ENCODE measurements at places on chromosomes 2 and 18.
A peak's percentile ranks its signal among the peaks of the same experiment; 100 is the strongest.

DNA sequence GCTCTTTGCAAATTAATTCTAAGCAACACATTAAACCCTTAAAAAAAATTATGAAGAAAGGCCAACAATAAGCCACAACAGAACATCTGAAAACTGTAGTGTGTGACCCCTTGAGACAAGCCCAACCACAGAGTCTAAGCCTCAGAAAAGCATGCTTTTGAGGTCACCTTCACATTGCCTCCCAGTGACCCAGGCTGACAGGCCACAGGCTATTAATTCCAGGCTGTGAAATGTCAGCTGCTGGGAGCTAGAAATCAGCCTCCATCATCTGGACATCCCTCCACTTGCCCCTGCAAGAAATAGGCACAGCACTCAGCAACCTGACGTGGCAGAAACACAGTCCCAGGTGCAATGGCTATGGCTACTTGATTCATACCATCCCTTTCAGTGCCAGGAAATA, 179.4 kb upstream of the ZFP36L2 start:
- DNase-seq: no peak

DNA sequence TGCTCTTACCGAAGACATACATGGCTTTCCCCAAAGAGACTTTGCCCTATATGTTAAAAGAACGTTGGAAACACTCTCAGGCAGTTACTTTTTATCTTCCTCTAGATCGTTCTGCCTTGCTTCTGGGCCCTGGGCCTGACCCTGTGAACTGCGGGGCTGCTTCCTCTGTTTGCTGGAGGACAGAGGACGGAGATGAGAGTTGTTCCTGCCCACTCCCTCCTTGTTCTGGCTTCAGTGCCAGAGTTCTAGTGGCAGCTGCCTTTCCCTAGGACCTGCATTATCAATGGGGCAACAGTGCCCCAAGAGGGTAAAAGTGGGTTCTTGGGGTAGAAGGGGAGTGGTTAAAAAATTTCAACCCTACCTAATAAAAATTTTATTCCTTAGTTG, 6.5 kb upstream of the FN1 start:
- DNase-seq: no peak

GRCh38 chr18:45012286-45012685, 331.6 kb downstream of the SETBP1 start:
- no peak for DNase-seq

DNA sequence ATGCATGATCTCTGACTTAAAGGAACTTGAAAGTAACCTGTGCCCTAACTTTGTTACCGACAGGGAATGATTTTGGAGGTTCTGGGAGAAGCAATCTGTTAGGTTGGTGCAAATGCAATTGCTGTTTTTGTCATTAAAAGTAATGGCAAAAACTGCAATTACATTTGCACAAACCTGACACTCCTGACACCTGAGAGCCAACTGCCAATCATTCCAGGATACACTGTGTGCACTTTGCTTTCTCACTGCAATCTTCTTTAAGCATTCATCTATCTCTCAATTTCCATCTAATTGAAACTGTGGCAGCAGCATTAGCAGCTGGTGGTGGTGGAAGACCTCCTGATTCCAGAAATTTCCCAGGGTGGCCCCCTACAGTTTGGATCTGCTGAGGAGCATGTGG, 87.6 kb upstream of the CYP1B1 start:
- DNase-seq: no peak

DNA sequence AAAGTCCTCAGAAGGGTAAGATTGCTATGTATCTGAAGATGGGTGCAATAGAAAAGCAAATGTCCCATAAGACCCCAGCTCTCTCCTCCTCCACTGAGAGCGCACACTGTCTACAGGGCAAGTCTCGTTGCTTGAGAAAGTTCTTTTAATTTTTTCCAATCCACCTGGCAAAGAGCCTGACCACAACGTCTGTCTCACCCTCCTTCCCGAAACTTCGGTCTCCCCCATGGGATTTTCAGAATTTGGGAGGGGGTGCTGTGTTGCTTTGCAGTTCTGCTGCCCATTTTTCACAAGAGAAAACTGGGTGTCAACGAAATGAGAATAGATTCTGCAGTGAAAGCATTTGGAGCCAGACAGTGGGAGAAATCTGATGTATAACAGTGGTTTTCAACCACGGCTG, 40.4 kb downstream of the SERTAD2 start:
- DNase-seq: no peak

GRCh38 chr18:3463051-3463450, 13.1 kb downstream of the TGIF1 start:
- no peak for DNase-seq

GRCh38 chr18:79951545-79952455, at the start of gene SLC66A2:
Gene SLC66A2, minus strand, starts transcription at chr18:79951653. Its CDS starts 727 bp downstream, at chr18:79950926.
- peak; percentile 82 for DNase-seq

DNA sequence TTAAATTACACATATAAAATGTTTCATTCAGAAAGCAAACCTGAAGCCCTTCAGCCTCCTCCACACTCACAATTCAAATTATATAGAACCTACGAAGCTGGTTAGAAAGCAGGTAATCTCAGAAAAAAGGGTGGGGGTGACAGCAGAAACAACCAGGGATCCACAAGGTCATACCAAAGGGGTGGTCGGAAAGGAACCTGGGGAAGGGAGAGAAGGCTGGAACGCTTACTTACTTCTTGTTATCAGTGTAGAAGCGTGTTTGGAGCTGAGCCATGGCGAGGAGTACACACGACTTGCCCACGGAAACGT, 316 bp downstream of the WDR12 start:
- DNase-seq: no peak

DNA sequence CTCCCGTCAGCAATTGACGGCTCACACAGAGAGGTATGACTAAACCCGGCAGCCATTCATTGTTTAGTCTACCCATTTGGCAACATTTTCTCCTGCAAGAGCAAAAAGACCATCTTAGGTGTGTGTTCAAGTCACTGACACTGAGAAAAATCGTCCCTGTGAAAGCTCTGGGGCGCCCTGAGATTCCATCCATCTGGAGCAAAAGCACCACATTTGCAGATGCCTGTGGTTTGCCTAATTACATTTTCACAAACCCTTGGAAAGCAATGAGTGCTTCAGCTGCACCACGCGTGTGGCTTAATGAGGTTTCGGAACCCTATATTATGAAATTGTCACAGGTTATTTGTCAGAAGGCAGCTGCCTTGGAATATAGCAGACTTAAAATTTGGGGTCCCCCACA, 110.7 kb upstream of the PTPRM start:
- DNase-seq: no peak

- no peak for DNase-seq
Measured at GRCh38 chr2:237664151-237664550, 36.8 kb downstream of the LRRFIP1 start.

DNA sequence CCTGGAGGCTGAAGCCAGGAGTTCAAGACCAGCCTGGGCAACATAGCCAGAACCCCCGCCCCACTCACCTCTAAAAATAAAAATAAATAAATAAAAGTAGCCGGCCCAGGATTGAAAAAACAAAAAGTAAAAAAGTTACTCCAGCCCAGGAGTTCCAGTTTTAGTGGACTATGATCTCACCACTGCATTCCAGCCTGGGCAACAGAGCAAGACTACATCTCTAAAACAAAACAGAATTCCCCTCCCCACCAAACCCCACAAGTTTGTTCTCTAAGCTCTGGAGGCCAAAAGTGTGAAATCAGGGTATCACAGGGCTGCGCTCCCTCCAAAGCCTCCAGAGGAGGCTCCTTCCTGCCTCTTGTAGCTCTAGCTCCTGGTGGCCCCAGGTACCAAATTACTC, 1.7 kb downstream of the D2HGDH start:
- DNase-seq: no peak

- DNase-seq: no peak
Measured at GRCh38 chr18:39205565-39206195, 1640.1 kb upstream of the CELF4 start.

GRCh38 chr2:199818026-199818425, 33.0 kb downstream of the FTCDNL1 start:
- no peak for DNase-seq

DNA sequence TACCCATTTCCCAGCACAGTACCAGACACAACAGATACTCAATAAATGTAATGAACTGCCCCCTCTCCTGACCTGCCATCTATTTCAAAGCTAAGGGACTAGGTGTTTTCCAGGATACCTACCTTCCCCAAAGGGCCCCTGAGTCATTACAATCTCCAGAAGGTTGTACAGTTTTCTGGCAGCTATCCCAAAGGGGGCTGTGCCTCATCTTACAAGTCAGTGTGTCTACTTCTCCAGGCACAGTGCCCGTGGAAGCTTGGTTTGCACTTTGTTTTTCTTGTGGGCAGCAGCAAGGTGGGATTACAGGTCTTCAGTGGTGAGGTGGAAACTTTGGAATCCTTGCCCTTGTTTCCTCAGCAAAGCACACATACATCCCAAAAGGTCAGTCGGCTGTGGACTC, 62.8 kb upstream of the CYP26B1 start:
- no peak for DNase-seq

- DNase-seq: no peak
Measured at GRCh38 chr2:73243884-73244570, 9.9 kb downstream of the CCT7 start.

DNA sequence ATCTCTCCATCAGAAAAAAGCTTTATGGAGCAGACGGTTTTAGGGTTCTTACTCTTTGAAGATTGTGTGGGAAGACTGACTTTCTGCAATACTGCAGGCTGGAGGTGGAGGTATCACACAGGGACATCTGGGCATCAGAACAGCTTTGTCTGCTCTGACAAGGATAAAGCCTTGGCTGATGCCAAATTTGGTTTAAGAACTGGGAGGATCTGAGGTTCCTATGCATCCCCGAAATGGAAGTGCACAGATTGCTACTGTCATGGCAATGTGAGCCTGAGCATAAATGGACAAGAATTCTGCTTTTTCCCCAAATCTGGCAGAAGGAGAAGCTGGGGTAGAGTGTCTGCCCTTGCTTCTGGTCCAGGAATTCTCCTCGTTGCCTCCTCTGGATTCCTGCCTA, 424.3 kb downstream of the SLC4A3 start:
- DNase-seq: no peak

DNA sequence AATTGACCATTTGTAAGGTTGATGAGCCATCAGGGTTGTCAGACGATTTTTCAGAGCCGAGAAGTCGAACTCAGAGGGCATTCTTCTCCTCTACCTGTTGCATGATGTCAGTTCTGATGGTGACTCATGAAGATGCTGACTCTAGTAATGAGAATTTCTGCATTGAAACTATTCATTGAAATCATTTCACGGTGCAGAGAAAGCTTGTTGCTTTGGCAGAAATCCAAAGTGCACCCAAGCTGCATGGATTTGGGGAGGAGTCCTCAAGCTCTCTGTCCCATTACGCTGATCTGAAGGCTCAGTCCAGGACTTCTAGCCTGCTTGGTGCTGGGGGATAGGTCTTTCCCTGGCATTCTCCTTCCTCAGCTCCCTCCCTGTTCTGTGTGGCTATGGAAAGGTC, 125.7 kb upstream of the PXDN start:
- DNase-seq: no peak

DNA sequence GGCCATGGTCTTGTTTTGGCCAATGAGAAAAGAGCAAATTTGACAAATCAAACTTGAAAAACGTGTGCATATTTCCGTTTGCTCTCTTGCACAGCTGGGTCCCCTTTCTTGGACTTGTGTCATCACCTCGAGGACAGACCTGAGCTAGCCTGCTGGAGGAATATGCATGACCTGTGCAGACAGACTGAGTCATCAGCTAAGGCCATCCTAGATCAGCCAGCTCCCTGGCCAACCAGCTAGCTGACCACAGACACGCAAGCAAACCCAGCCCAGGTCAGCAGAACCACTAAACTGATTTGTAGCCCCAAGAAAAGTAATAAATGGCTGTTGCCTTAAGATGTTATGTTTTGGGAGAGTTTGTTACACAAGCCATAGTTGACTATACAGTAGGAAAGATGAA, 61.3 kb upstream of the PAX3 start:
- no peak for DNase-seq

- DNase-seq: peak; percentile 34
Measured at GRCh38 chr2:241635756-241636155, 1.2 kb downstream of the THAP4 start.

- DNase-seq: no peak
Measured at GRCh38 chr2:65500310-65501040, 68.1 kb upstream of the SPRED2 start.

- peak; percentile 87 for DNase-seq
Measured at GRCh38 chr2:196601430-196602306, 37.8 kb upstream of the CCDC150 start.

GRCh38 chr2:46846536-46846935, 69.1 kb downstream of the MCFD2 start:
- DNase-seq: no peak

- DNase-seq: no peak
Measured at GRCh38 chr2:171146633-171147032, 14.1 kb downstream of the TLK1 start.

- DNase-seq: no peak
Measured at GRCh38 chr2:162072181-162072702, 1.8 kb downstream of the DPP4 start.

DNA sequence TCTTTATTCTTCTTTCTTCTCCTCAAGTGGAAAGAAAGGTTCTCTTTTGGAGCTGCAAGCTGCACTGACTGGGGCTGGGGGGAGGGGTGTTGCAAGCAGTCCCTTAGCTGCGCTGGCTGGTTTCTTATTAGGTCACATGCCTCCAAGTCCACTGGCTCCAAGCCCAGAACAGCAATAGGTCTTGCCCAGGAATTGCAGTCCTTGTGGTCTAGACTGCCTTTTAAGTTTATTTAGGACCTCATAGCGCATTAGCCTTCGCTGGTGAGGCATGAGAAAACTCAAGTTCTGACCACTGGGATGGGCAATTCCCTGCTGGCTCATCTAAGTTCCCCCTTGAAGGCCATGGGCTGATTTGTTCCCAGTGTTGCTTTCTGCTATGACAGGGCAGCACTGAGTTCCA, 138.6 kb upstream of the SCN7A start:
- DNase-seq: no peak

DNA sequence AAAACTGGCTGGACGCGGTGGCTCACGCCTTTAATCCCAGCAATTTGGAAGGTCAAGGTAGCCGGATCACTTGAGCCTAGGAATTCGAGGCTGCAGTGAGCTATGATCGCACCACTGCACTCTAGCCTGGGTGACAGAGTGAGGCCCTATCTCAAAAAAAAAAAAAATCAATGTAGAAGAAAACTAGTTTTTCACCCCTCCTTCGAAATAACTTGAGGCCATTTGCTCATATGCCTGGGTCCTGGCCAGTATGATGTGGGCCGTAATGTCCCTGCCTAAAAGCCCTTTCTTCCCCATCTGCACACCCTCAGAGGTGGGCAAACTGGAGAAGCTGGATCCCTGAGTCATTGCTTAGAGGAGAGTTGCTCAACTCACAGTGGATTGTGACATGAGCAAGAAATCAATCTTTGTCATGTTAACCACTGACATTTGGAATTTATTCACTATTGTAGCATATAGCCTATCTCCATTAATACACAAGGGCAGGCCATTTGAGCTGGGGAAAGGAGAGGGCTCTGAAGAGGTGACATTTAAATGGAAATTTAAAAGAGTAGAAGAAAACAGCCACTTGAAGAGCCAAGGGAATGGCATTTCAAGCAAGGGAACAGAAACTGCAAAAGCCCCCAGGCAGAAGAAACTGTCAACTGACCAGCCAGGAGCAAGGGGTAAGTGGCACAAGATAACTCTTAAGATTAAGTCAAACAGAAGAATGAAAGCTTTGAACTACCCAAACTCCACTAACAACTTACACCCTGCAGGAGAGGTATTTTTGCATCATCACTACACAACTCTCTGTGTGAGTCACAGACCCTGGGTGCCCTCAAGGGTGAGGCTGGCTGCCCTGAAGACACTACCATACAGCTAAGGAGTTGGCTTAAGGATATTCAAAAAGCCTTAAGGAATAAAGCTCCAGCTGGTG, 7.6 kb upstream of the METTL21A start:
- DNase-seq: peak; percentile 37
